Ovary (tissue), 10 donors: ENCODE measurements at places on chromosomes 6 and 20.

- DNase-seq: no peak
These were observed 110.2 kb upstream of the RREB1 start for GRCh38 chr6:6997263-6998193.

DNA sequence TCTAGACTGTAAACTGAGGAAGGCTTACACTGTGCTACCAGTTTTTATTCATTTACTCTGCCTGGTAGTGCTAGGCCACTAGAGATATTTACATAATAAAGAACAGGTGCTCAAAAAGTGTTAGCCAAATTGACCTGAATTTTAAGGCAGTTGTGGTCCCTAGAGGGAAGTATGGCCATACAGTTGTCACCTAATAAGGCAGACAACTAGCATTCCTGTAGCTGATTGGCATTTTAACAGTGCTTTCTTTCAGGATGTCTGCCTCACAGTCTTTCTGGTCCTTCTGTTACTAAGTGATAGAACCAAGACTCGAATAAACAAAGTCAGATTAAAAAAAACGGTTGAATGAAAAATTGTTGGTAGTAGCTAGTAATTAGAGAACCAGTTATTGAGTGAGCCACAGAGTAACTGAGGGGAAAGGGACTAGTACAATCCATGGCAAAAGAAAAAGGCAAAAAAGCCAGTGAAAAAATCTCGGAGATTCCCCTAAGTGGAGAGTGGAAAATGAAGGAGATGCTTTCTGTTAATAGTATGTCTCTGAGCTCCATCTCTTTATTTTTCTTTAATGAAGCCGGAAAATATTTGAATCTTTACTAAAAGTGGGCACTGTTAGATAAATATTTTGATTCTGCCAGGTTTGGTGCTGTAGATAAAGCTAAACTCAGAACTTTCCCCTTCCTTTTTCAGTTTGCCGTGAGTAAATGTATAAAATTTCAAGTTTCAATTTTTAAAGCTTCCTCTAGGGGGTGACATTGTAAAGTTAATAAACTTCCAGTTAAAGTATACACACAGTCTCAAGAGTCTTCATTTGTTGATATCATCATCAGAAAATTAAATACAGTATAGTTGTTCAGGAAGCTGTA, 9.1 kb downstream of the VTA1 start:
- no peak for DNase-seq

DNA sequence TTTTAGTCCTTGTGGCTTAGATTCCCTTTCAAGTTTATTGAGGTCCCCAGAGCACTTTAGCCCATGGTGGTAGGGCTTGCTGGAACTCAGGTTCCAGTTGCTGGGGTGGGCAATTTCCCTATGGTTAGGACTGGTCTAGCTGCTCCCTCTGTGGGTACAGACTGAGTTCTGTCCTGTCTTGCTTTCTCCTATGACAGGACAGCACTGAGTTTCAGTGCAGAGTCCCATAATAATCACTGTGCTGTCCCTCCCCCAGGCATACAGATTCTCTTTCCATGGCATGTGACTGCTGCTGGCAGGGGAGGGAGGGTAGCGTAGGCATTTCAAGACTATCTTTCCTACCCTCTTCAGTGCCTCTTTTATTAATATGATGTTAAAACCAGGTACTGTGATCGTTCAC, 17.1 kb upstream of the ERVFRD-1 start:
- DNase-seq: no peak

DNA sequence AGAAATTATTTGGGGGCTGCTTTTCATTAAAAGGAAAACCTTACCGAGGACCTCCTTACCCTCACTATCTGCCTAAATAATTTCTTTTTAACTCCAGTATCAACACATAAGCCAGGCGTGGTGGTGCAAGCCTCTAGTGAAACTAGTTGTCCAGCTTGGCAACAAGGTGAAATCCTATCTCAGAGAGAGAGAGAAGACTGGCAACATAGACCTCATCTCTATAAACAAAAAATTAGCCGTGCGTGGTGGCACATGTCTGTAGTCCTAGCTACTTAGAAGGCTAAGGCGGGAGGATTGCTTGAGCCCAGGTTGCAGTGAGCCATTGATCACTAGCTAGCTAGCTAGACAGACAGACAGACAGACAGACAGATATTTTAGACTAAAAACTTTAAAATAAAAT, 92.5 kb downstream of the ARMC2 start:
- no peak for DNase-seq

- DNase-seq: no peak
These were observed 46.0 kb downstream of the RREB1 start for GRCh38 chr6:7153789-7154188.

GRCh38 chr6:151330130-151330696, 61.1 kb downstream of the ZBTB2 start:
- DNase-seq: no peak

DNA sequence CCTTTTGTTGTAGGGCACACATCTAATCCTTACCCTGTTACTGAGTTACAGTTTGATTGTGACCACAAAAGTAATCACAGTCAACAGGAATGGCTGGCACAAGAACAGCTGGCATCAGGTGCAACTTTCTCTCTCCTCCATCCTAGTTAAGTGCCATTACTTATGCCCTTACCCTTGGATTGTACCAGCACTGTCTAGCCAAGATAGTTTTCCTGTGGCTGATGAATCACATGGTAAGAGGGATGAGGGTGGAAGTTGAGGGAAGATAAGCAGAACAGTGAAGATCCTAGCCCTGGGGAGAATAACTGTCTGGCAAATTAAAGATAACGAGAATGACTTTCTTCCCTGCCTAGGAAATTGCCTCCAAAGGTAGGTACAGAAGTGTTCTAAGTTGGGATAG, 42.0 kb downstream of the RNF217 start:
- no peak for DNase-seq

GRCh38 chr6:107977283-107977682, 19.3 kb upstream of the SEC63 start:
- no peak for DNase-seq

- no peak for DNase-seq
These were observed 574.4 kb downstream of the PRKN start for GRCh38 chr6:162153120-162153519.

DNA sequence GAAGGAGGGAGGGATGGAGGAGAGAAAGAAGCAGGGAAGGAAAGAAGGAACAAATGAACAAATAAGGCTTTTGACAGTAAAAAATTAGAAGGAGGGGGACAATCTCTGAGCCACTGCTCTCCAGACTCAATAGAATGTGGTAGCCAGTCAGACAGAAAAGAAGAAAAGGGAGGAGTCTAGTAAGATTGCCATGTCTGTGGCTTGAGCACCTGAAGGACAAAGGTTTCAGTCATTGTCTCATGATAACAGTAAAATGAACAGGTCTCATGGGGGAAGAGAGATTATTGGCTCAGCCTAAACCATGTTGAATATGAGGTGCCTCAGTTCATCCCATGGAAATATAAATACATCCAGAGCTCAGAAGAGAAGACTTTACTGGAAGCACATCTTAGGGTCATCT, 14.0 kb upstream of the LOC128125822 start:
- DNase-seq: no peak

GRCh38 chr6:23456396-23456795, 669.6 kb upstream of the NRSN1 start:
- no peak for DNase-seq

- DNase-seq: no peak
These were observed 328.4 kb upstream of the CNR1 start for GRCh38 chr6:88494401-88495140.

- DNase-seq: peak; percentile 42
These were observed 201.4 kb downstream of the PREX1 start for GRCh38 chr20:48626226-48626937.

DNA sequence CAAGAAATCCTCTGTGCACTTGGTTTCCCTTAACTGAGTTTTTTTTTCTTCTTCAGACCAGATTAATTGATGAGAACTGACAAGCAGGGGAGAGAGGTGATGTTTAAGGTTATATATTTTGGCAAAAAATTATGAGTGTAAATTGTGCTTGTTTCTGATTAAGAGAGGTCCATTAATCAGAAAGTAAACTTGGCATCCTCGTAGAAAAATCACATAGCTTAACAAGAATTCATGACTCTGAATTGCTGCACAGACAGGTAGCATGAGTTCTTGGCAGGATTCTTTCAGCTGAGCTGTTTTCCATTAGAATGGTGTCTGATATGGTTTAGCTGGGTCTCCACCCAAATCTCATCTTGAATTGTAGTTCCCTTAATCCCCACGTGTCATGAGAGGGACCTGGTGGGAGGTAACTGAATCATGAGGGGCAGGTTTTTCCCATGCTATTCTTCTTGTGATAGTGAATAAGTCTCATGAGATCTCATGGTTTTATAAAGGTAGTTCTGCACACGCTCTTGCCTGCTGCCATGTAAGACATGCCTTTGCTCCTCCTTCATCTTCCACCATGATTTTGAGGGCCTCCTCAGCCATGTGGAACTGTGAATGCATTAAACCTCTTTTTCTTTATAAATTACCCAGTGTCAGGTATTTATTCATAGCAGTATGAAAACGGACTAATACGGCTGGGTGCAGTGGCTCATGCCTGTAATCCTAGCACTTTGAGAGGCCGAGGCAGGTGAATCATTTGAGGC, 34.2 kb upstream of the DDR1 start:
- no peak for DNase-seq

GRCh38 chr20:17493173-17493572, 38.0 kb downstream of the BFSP1 start:
- DNase-seq: no peak

DNA sequence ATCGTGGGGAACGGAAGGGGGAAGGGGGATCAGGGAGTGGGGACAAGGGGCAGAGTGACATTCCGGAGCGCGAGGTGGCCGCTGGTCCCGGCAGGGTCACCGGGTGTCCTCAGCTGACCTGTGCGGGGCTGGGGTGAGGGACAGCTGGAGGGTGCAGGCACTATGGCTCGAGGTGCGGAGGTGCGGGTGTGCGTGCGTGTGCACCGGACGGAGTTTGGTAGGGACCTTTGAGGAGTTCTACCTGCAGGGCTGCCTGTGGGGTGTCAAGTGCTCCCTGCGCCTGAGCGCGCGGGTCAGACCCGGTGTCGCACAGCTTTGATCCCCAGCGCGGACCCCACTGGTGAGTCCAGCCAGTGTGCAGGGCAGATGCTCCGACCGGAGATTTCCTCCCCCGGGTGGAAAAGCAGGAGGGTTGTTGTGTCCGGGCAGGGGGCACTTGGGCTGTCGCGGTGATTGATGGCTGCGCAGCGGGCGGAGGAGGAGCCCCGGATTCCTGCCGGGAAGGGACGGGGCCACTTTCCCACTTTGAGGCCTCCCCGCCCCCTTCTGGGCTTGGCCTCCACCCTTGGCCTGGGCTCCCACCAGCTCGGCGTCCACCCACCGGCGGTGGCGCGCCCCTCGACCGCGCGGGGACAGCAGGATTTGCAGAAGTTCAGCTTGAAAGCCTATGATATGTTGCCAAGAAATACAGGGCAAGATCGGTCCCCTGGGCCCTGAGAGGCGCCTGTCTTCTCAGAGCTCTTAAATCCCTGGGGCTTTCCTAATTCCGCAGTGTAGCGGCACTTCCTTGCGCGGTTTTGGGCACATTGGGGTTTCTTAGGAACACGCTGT, 658 bp downstream of the RIN2 start:
- peak; percentile 68 for DNase-seq

DNA sequence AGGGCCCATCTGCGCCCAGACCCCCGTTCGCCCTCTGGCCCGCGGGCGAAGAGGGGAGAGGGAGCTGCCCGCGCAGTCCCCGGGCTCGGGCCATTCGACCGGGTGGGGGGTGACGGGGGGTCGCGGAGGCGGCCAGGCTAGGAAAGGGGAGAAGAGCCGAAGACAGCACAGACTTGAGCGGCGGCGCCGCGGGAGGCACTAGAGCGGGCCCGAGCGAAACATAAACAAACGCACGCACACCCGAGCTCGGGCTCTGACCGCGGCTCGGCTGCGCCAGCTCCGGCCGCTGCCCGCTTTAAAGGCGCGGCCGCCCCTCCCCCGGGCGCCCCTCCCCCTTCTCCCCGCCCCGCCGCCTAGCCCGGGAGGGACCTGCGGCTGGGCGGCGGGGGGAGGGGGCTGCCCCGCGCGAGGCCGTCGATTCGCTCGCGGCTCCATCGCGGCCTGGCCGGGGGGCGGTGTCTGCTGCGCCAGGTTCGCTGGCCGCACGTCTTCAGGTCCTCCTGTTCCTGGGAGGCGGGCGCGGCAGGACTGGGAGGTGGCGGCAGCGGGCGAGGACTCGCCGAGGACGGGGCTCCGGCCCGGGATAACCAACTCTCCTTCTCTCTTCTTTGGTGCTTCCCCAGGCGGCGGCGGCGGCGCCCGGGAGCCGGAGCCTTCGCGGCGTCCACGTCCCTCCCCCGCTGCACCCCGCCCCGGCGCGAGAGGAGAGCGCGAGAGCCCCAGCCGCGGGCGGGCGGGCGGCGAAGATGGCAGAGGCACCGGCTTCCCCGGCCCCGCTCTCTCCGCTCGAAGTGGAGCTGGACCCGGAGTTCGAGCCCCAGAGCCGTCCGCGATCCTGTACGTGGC, at the start of gene FOXO3:
Gene FOXO3 (plus strand): TSS at position 455 of the 846 bp plus-strand sequence. CDS start 292 bp downstream, at position 747.
- DNase-seq: peak; percentile 96

DNA sequence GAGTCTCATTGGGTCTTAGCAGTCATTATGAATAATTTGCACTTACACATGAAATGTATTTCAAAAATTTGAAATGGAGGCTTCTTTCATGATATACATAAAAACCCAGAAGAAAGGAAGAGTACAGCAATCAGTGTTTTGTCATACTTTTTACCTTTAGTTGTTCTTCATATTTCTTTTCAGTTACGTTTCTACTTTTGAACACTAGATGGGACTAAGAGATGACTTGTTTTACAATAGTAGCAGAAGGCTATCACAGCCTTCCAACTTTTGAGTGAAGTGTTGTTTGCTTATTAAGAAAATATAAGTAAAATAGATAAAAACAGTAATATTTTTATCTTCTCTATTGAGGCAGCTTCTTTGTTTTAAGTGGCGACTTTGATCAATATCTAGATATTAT, 58.1 kb downstream of the L3MBTL3 start:
- no peak for DNase-seq

DNA sequence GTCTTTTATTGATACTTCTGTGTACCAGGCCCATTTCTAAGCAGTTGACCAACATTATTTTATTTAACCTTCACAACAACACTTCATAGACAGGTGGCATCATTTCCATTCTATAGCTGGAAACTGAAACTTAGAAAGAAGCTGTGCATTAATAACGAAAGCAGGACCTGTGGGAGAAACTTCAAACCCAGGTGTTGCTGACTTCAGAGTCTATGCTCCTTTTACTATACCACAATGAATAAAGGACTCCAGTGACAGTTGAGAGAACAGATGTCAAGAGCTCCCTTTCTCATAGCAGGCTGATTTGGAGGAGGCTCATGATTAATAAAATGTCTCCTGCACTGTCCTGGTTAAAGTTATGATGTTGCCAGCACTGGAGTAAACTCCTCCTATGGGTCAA, 56.6 kb upstream of the POU3F2 start:
- no peak for DNase-seq

DNA sequence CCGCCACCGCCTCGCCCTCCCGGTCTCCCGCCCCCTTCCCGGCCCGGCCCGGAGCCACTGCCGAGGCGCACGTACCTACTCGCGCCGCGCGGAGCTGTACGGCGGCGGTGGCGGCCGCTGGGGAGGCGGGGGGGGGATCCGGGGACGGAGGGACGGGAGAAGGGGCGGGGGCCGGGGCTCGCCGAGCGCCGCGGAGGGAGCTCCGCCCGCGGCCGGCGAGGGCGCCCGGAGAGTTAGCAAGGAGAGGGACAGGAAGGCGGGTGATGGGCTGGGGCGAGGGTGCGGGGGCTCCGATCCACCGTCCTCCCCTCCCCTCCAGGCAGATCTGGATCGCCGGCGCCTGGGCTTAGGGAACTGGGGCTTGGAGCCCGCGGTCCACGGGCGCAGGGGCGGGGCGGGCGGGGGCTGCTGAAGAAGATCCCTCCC, 548 bp upstream of the TMEM74B start:
- no peak for DNase-seq
